ENCODE measurements at places on chromosomes 12 and 14.

- peak; percentile 33 for DNase-seq
Observed at GRCh38 chr12:54306925-54307741, 6.3 kb upstream of the NFE2 start.

- DNase-seq, result no peak
Observed at GRCh38 chr14:100652744-100653143, 65.5 kb upstream of the BEGAIN start.

- no peak for DNase-seq
Observed at GRCh38 chr12:81261508-81262207, 183.8 kb downstream of the ACSS3 start.

GRCh38 chr12:18242380-18243089, 18.8 kb upstream of the PIK3C2G start:
- DNase-seq, result no peak

DNA sequence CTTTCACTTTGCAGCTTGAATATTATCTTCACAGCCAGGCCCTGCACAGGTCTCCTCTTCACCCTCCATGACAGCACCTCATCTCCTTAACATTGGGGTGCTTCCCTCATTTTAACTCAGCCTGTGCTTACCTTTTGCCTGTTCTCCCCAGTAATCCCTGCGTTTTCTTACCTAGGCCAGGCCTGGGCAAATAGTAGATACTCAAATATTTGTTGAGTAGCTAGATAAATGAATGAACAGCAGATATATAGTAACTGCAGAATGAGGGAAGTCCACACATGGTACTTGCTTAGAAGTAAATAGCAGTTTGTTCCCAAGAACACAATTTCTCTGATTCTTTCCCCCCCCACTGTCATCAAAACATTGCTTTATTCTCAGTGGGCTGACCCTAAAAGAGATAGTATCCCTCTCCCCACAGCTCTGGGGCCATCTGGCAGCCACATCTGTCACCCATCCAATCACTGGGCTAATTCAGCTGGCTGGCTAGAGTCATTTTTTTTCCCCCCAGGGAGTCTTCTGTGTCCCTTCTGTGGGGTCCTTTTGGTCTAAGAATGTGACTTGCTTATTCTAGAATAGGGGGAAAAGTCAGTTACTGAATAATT, 43.2 kb downstream of the APPL2 start:
- no peak for DNase-seq
